GM12892 (cell line): ENCODE measurements at places on chromosomes 2 and 18.

- no peak for DNase-seq
Observed at GRCh38 chr2:233165895-233166661, 85.4 kb upstream of the ATG16L1 start.

GRCh38 chr18:22278798-22279197, 109.4 kb downstream of the GATA6 start:
- no peak for DNase-seq

GRCh38 chr2:133561045-133561852, 7.0 kb downstream of the NCKAP5 start:
- DNase-seq = no peak

DNA sequence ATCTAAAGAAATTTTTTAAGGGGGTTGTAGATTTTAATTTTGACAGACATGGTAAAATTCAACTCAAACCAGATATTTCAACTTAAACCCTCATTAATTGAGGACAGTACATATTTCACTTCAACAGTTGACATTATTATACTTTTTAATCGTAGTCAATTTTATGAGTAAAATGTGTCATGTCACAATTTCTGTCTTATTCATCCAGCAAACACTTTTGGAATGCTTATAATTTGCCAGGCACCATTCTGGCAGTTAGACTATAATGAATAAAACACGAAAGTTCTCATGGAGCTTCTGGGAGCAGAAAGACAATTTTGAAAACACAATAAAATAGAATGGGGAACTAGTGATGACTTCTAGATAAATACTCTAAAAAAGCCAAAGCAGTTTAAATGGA, 1094.8 kb downstream of the SUCLG1 start:
- DNase-seq = no peak

DNA sequence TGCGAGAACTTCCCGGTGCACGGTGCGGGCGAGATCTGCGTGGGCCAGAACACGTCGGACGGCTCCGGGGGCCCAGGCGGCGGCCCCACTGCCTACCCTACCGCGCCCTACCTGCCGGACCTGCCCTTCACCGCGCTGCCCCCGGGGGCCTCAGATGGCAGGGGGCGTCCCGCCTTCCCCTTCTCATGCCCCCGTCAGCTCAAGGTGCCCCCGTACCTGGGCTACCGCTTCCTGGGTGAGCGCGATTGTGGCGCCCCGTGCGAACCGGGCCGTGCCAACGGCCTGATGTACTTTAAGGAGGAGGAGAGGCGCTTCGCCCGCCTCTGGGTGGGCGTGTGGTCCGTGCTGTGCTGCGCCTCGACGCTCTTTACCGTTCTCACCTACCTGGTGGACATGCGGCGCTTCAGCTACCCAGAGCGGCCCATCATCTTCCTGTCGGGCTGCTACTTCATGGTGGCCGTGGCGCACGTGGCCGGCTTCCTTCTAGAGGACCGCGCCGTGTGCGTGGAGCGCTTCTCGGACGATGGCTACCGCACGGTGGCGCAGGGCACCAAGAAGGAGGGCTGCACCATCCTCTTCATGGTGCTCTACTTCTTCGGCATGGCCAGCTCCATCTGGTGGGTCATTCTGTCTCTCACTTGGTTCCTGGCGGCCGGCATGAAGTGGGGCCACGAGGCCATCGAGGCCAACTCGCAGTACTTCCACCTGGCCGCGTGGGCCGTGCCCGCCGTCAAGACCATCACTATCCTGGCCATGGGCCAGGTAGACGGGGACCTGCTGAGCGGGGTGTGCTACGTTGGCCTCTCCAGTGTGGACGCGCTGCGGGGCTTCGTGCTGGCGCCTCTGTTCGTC, 1.7 kb downstream of the FZD7 start:
- no peak for DNase-seq

GRCh38 chr2:236726701-236727450, 157.3 kb downstream of the ACKR3 start:
- DNase-seq = no peak

- DNase-seq = no peak
Observed at GRCh38 chr18:55228707-55229106, 269.4 kb upstream of the CCDC68 start.

GRCh38 chr2:232539298-232540231, at the start of gene CHRNG:
TSS of gene CHRNG (plus strand) at chr2:232539692. CDS start at chr2:232539748, 56 bp downstream.
- DNase-seq = no peak

DNA sequence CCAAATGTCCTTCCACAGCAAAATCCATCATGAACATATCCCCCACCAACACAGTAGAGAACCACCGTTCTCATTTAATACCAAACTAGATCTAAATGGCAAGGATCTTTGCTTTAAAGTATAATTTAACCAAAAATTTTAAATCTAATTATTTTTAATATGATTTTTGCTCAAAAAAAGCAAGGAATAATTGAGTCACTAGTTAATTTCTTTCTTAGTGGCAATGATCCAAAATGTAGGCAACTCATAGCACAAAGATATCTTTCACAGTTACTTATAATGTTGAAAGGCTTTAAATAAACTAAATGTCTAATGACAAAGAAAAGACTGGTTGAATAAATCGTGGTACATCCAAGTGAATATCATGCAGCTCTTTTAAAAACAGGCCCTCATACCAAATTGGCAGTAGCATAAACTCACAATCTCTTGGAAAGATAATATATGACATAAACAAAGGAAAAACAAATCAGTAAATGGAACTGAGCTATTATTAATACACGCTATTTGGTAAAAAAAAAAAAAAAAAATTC, 20.3 kb downstream of the PTPN2 start:
- no peak for DNase-seq

GRCh38 chr2:74316627-74317295, 26.5 kb downstream of the SLC4A5 start:
- DNase-seq = no peak

GRCh38 chr2:103667335-103667884, 905.6 kb downstream of the TMEM182 start:
- DNase-seq = no peak

DNA sequence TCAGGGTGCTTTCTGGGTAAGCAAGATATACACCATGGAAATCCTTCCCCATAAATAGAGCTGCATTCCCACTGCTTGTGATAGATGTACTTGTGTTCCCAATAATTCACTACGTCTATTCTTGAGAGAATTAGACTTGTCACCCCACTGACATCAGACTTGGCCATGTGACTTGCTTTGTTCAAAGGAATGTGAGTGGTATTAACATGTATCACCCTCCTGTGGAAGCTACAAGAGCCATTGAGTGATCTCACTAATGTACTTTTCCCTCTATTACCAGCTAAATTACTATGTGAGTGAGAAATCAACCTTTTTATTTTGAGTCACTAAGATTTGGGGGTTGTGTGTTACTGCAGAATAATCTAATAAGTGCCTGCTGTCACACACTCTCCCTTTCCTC, 176.0 kb downstream of the CCDC178 start:
- DNase-seq = no peak

GRCh38 chr2:30266051-30266621, 34.8 kb downstream of the LBH start:
- DNase-seq = no peak

- no peak for DNase-seq
Observed at GRCh38 chr2:42812899-42813479, 20.6 kb upstream of the HAAO start.

GRCh38 chr2:24842081-24843050, 49.1 kb downstream of the CENPO start:
- no peak for DNase-seq

DNA sequence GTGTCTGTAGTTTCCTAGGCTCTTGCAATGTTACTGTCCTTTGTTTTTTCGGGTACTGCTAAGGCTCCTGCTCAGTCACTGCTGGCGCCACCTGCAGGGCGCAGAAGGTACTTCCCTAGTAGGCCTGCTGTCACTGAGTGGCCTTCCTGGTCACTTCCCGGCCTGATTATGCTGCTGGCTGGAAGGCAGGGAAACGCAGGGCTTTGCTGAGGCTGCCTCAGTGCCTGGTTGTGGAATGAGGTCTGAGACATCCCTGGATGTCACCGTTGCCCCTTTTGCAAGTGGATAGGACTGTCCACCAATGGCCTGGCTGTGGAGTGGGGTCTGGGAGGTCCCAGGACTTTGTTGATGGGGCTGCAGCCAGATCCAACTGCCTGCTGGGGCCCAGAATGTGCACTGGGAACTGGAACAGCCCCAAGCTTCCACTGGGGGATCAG, 13.1 kb downstream of the DAW1 start:
- DNase-seq = peak; percentile 34

DNA sequence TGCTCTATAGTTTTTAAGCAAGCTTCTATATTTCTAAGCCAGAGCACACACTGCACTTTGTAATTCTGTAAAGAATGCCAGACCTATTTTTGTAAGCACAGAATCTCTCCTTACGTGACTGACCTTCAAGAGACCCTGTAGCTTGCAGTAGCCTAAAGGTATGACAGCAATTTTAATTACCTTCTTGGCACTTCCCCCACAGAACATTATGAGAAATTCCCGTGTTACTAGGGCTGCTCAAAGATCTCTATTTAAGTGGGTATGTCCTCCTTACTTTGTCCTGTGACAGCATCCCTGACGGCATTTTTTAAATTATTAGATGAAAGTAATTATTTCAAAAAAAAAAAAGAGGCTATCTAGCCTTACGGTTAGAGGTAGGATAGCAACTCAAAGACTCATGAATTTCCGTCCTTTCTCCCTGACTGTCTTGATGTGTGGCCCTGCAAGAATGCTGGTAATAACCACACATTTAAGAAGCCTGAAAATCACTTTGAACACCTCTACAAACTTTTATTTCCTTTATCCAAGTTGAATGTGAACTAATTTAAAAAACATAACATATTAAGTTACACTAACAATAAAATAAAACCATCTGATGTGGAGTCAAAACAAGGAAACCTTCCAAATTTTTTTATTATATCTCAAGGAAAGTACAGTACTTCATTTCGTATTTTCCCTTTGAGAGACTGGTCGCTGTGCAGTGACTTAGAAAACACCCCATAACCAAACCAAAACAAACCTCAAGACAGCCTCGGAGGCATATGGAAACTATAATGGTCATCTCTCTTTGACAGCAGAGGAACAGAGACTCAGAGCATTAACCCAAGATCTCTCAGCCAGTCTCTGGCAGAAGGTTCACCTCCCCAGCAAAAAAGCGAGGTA, 54.9 kb downstream of the THUMPD2 start:
- no peak for DNase-seq

DNA sequence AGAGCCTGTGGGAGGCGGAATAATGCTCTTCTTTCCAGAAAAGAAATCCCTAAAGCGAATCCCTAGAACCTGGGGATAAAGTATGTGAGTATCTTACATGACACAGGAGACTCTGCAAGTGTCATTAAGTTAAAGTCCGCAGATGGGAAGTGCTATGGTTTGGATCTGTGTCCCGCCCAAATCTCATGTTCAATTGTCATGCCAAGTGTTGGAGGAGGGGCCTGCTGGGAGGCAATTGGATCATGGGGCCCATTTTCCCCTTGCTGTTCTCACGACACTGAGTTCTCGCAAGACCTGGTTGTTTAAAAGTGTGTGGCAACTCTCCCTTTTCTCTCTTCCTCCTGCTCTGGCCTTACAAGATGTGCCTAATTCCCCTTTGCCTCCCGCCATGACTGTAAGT, 207.8 kb downstream of the MYT1L start:
- DNase-seq = no peak

GRCh38 chr2:13014783-13015182, 298.0 kb downstream of the TRIB2 start:
- DNase-seq = no peak
